ENCODE measurements at places on chromosomes 2 and 18. TPM values are rescaled to one million over a fixed set of nuclear protein-coding genes. Genes with fewer than 3 reads are reported as not detected.

- peaks cover 3% of the 10 kb centered on the region for H3K4me1 ChIP-seq
- H3K36me3 ChIP-seq = no peaks in the 10 kb centered on the region
- H3K27me3 ChIP-seq = peaks cover 4% of the 10 kb centered on the region
- H3K4me3 ChIP-seq = no peak overlapping the region
- no peak for DNase-seq
- H3K27ac ChIP-seq = no peak overlapping the region
Observed at GRCh38 chr2:42935692-42936671, 143.6 kb upstream of the HAAO start.

DNA sequence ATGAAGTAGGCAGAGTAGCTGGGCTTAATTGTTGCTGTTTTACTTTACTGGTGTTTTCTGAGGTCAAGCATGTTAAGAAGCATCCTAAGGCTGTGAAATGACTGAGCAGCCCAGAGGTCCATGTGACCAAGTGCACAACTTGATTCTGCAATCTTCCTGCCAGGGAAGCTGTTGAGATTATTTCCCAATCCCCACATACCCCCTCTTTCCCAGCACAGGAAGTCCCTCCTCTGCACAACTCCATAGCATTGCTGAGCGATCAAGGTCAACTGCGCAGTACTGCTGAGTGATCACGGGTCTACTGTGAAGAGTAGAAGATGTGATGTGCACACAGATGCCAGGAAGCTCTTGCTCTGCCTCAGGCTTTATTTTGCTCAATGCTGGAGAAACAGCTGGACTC, 105.8 kb downstream of the GALNT14 start:
- DNase-seq = no peak
- no peak overlapping the region for H3K4me3 ChIP-seq
- no peaks in the 10 kb centered on the region for H3K4me1 ChIP-seq
- peaks cover 8% of the 10 kb centered on the region for H3K27me3 ChIP-seq
- H3K36me3 ChIP-seq = no peaks in the 10 kb centered on the region

GRCh38 chr2:212489719-212490346, 48.8 kb downstream of the ERBB4 start:
- H3K27ac ChIP-seq = no peak overlapping the region
- no peaks in the 10 kb centered on the region for H3K36me3 ChIP-seq
- H3K27me3 ChIP-seq = no peaks in the 10 kb centered on the region
- DNase-seq = no peak
- no peaks in the 10 kb centered on the region for H3K4me1 ChIP-seq
- H3K4me3 ChIP-seq = no peak overlapping the region

DNA sequence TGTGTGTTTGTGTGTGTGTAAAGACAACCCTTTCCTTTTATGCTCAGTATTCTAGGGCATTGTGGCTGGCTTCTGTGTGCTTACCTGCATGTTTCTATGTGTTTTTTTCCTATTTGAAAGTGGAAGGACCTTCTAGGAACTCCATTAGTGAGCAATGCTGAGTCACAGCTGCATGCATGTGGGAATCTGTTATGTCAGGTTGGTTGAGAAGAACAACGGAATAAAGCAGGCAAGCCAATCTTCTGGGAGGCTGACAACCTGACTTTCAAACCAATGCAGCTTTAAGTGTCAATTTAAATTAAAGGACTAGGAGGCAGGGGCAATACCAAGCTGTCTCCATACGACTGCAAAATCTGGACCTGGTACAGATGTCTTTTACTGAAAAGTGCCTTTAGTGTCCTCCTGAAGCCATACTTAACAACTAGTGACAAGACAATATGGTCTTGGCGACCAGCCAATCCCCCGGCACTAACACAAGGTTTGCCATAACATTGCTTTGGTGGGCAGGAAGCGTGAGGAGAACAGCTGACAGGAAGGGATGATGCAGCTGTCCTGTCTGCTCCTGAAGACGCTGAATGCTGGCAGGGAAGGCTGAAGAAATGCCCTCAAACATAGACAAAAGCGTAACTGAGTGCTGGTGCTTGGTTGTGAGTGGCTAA, 514.7 kb upstream of the CDH7 start:
- no peaks in the 10 kb centered on the region for H3K36me3 ChIP-seq
- H3K27ac ChIP-seq = no peak overlapping the region
- no peaks in the 10 kb centered on the region for H3K4me1 ChIP-seq
- no peak overlapping the region for H3K4me3 ChIP-seq
- DNase-seq = no peak

GRCh38 chr18:392928-393573, 107.5 kb downstream of the COLEC12 start:
- H3K36me3 ChIP-seq = no peaks in the 10 kb centered on the region
- H3K4me3 ChIP-seq = no peak overlapping the region
- no peak for DNase-seq
- peaks cover 4% of the 10 kb centered on the region for H3K4me1 ChIP-seq
- no peak overlapping the region for H3K27ac ChIP-seq
- H3K27me3 ChIP-seq = peaks cover 42% of the 10 kb centered on the region

SIX3 gene
- 0.21 TPM for total RNA-seq

Measured in activated CD8-positive, alpha-beta memory T cell treated with anti-CD3 and anti-CD28 coated beads, Interleukin-2, amount 10 ng/mL, durations not matched to agents 7 days and 5 days (primary cell).